ENCODE measurements at places on chromosomes 12 and 14. TPM values are rescaled to one million over a fixed set of nuclear protein-coding genes. Genes with fewer than 3 reads are reported as not detected.

CCDC38 gene
- total RNA-seq = not detected

PTCSC3 gene
- total RNA-seq = not detected

BDKRB2 gene
- 2.5 TPM for total RNA-seq

AKAP5 gene
- total RNA-seq = 7.0 TPM

SLC6A15 gene
- total RNA-seq = 0.65 TPM

HCAR2 gene
- total RNA-seq = 0.13 TPM

ACVRL1 gene
- total RNA-seq = 3.9 TPM

AGAP2 gene
- total RNA-seq = 0.25 TPM

YEATS4 gene
- total RNA-seq = 35.7 TPM

OAS2 gene
- total RNA-seq = not detected

RNU4-1 gene
- total RNA-seq = under 0.01 TPM

SLC7A7 gene
- total RNA-seq = 30.9 TPM

NOPCHAP1 gene
- 8.4 TPM for total RNA-seq

KRT80 gene
- 14.8 TPM for total RNA-seq

HHIPL1 gene
- 0.81 TPM for total RNA-seq

PPP1CC gene
- total RNA-seq = 51.5 TPM

ATG101 gene
- total RNA-seq = 33.8 TPM
